ENCODE measurements at places on chromosomes 12 and 14.

DNA sequence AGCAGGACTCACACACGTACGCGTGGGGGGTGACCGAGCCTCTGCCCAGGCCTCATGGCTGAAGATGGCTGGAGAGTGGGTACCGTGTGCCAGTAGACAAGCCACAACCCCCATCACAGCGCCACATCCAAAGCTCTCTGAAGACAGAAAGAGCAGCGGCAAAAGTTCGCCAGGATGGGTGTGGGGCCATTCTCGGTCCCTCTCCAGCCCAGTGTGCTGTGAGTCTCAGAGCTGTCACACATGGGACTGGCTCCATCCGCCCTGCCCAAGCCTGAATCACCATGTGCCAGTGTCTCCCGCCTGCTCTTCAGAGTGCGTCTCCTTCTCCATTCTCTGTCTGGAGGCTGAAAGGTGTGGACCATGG lies 5.7 kb downstream of the TMEM179 start:
- DNase-seq = no peak

DNA sequence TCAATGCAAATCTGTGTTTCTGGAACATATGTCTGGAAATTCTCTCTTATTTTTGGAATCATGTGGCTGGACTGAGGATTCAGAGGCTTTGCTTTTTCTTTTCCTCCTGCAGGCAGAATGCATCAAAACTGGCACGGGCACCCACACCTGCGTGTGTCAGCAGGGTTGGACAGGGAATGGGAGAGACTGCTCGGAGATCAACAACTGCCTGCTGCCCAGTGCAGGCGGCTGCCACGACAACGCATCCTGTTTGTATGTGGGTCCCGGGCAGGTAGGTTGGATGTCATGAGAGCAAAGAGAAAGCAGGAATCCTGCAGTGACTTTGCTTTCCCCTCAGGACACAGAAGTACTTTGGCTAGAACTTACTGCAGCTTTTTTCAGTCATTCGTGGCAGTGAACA lies 90.3 kb downstream of the STAB2 start:
- DNase-seq = no peak

GRCh38 chr12:110766311-110767154 lies 23.8 kb upstream of the PPP1CC start:
- DNase-seq = no peak

DNA sequence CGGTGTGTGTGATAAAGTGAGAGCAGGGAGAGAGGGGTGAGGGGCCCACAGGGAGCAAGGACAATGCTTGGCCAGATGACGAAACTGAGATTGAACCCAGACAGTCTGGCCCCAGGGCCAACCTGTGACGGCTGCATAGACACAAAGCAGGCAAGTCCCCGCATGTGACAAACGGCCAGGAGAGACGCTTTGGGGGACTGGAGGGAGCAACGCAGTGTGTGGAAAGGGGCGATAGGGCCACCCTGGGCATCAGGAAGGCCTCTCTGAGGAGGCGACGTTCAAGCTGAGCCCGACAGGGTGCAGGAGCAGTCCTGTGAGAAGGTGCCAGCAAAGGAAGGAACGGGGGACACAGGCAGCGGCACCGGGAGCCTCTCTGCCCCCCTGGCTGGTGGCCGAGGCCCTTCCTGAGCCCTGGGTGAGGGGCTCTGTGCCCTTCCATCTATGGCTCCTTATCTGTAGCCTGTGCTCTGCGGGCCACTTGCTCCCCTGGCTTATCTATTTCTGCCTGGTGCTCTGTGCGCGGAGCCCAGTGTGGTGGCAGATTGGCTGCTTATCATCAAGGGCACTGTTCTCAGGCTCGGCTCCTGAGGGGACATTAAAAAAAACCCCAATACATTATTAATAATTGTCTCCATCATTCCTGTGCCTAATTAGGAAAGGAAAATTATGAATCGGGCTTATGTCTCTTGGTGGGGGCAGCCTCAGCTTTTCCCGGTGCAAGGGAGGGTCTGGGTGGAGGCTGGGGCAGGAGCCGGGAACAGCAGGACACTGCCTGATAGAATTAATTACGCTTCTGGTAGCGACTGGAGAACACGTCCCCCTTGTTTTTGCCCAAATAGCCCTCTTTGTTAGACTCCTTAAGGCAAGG lies 39.8 kb downstream of the PRIMA1 start:
- DNase-seq = no peak

DNA sequence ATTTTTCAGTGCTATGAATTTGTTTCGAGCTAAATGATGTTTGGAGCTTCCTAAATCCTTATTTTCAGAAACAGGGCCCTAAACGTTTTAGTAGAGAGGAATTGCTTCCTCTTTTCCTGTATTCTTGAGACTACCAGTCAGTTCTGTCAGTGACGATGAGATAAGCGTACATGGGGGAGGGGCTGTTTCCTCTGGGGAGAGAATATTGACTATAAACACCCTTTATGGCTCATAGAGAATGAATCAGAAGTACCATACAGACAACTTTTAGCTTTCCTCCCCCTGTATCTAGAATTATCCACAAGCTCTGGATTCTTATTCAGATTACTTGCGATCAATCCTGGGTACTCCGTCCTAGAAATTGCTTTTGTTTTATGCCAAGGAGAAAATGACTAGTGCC lies 5.1 kb downstream of the TBK1 start:
- DNase-seq = no peak

- no peak for DNase-seq
These were observed 13.1 kb upstream of the RIN3 start for GRCh38 chr14:92500491-92500941.

GRCh38 chr14:29861996-29862395 lies 65.7 kb downstream of the PRKD1 start:
- no peak for DNase-seq

DNA sequence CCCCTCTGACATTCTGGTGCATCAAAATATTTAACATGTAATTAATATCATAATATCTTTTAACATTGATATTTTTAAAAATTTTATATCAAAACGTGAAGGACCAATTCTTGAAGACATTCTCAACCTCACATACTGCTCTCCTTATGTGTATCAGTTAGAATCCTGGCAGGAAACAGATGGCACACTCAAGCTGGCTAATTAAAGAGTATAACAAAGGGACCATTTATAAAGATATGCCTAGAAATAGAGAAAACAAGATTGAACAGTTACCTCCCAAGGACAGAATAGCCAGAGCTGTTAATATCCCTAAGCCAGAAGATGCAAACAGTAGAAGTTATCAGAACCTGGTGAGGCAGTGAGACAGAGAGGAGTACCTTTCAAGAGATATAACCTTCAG lies 368.7 kb downstream of the NELL2 start:
- DNase-seq = no peak

DNA sequence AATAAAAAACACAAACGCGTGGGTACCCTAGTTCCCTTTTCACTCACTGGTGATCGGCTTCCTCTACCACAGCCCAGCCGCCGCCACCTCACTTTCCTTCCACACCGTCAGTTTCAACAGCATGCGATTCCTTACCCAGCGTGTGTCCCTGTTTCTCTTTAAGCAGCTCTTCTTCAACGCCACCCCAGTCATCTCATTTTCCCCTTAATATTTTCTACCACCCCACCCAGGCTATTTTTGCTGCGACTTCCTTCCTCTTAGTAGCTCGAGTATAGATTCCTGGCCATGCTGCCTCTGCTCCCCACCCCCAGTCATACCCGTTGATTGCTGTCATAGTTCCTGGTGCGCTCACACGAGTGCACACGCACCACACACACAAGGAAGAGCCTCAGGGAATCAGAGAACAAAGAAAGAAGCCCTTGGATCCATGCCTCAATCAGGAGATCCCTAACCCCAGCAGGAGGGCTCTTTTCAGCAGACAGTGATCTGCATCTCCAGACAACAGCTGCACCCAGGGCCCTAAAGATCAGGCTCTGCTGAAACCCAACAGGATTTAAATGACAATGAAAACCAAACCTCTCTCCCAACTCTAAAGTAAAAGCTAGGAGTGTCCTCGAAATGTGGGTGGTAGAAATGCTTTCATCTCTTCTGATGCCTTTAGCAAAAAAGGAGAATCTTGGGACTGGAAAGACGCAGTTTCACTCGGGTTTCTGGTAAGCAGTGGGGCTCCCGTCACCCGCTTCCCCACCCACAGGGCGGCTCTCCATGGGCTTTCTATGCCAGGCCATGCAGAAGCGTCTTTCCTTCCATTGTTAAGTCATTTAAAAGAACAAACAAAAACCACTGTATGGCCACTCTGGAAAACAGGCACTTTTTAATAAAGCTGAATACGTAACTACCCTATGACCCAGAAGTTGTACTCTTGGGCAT lies 23.8 kb downstream of the VPS37B start:
- no peak for DNase-seq

GRCh38 chr14:94536836-94537235 lies 24.4 kb upstream of the SERPINA4 start:
- no peak for DNase-seq

DNA sequence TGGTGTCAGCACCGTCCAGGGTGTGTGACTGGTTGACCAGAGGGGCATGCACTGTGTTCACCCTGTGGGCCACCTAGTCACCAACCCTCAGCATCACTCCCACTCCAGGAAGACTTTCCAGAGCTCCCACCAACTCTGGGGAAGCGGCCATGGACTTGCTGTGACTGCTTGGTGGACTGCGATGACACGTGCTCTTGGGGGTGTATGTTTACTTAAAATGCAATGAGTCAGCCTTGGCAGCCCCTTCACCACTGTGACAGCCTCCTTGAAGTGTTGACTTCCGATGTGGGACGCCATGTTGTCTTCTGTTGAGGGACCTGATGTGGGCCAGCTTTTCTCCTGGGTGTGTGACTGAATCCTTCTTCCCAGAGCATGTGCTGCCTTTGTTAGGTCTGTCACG lies 151.1 kb upstream of the RTL1 start:
- DNase-seq = no peak

GRCh38 chr12:12240662-12241340 lies 26.0 kb downstream of the LRP6 start:
- DNase-seq = no peak

DNA sequence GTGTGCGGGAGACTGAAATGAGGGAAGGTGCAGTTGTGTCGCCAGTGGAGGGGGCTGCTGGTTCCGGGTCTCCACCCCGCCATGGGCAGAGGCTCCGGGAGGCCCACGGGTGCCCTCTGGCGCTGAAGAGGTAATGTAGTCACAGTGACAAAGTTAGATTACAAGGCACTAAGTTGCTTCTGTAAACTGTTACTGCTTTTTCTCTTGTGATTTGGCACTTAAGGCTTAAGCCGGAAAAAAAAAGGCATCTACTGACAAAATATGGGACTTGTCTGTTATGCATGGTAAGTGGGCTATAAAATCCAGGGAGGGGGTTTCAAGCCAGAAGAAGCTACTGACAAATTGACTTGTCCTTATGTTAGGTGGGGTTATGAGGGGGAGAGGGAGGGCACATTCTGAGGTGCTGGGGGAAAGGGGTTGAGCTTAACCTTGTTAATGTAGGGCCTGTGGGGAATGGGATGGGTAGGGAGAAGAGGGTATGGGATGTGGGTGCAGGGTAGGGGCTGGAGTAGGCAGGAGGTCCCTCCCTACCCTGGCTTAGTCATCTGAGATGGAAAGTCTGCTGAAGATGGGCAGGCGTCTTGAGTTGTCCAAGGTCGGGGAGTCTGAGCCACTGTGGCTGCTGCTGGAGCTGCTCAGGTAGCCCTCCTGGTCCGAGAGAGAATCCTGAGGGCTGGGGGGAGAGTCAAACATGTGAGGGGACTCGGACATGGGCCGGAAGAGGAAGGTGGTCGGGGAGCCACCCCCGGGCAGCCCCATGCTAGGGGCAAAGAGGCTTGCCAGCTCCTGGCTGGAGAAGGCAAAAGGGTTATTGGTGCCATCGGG lies 3.7 kb downstream of the ZFP36L1 start:
- DNase-seq = peak; percentile 75

DNA sequence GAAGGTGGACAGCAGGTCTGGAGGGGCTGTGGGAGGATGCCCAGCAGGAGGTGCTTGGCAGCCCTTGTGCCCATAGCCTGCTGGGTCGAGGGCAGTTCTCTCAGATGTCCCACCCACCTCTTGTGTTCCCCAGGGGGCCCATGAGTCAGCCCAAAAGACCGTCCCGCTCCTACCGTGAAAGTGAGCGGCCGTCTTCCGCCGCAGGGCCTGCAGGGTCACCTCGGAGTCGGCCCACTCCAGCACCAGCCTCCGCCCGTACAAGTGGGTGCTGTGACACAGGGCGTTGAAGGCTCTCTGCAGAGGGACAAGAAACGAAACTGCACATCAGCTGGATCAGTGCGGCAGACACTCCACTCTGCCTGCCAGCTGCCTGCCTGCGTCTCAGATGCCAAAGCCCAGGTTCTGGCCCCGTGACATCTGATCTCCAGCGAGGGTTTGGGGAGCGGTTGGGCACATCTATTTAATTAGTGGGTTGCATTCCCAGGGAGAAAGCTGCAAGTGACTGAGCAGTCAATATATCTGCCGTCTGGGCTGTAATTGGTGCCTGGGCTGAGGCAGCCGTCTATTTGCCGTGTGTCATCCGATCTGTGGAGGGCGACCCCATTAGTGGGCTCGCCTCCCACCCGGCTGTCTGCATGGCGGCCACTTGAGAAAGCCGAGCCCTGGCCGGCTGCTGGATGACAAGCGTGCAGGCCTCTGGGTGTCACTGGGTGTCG lies 121.5 kb downstream of the RBM19 start:
- no peak for DNase-seq

DNA sequence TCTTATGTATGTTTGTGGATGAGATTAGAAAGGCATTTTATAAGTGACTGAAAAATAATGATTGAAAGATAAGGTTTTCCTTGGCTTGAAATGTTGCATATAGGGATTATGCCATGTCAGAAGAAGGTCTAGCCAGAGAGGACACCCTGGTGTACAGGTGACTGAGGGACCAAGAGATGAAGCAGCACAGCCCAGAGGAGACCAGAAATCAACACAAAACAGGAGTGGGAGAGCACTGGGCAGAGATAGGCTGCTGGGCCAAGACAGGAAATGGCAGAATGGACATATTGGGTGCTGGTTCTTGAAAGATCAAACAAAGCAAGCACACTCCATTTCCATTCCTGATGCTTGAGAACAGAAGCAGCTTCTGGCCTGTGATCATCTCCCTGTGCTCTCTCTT lies 24.4 kb upstream of the FRMD6 start:
- DNase-seq = no peak

- DNase-seq = no peak
These were observed 23.2 kb downstream of the BORCS5 start for GRCh38 chr12:12379831-12380730.

GRCh38 chr12:57845478-57846284 lies 848 bp downstream of the CTDSP2 start:
- no peak for DNase-seq

All from stimulated activated CD8-positive, alpha-beta memory T cell treated with anti-CD3 and anti-CD28 coated beads, Interleukin-7, amount 100 ng/mL, for 1 hour (primary cell).